ENCODE measurements at places on chromosomes 7 and 10. TPM values are rescaled to one million over a fixed set of nuclear protein-coding genes. Genes with fewer than 3 reads are reported as not detected.

FAM131B gene
- total RNA-seq: 0.98 TPM

GIMAP8 gene
- 0.12 TPM for total RNA-seq

SEMA3D gene
- 17.9 TPM for total RNA-seq

GRM3 gene
- not detected for total RNA-seq

MNX1 gene
- total RNA-seq: not detected
